RWPE2 (cell line): ENCODE measurements at places on chromosomes 11 and 22.

- DNase-seq, result no peak
Measured at GRCh38 chr11:773425-773824, 3.9 kb downstream of the GATD1 start.

- no peak for DNase-seq
Measured at GRCh38 chr11:125251956-125252355, 87.4 kb downstream of the PKNOX2 start.

DNA sequence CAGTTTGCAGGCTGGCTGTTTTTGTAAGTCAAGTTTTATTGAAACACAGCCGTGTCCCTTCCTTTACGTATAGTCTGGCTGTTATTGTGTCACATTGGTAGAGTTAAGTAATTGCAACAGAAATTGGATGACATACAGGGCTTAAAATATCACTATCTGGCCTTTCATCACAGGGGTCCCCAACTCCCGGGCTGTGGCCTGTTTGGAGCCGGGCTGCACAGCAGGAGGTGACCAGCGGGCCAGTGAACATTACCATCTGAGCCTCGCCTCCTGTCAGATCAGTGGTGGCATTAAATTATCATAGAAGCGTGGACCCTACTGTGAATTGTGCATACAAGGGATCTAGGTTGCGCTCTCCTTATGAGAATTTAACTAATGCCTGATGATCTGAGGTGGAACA, 31.7 kb downstream of the EXT2 start:
- DNase-seq, result no peak

DNA sequence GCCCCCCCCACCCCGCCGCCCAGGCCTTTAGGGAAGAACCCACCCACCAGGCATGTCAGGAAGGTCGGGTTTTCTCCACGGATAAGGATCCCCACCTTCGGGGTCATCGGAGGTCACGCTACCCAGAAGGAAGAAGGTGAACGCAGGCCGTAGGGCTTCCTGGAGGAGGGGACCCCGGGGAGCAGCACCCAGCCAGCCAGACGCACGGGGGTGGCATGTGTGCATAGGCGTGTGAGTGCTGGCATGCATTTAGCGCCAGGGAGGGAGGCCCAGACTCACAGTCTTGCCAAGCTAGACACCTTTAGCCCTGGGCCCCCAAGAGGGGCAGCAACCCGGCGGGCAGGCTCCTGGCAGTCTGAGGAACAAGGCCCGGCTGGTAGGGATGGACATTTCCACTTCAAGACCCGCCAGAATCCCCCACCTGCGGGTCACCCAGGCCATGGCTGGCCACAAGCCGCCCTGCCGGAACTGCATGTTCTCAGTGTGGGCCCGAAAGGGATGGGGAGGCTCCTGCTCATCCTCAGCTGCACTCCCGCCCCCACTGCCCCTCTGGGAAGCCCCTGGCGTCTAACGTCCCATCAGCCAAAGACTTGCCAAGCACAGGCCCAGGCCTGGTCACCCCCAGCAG, 16.7 kb upstream of the PIM3 start:
- no peak for DNase-seq

GRCh38 chr11:108501396-108501795, 3.2 kb upstream of the POGLUT3 start:
- no peak for DNase-seq

GRCh38 chr22:37234736-37235711, 9.0 kb downstream of the RAC2 start:
- peak; percentile 30 for DNase-seq

DNA sequence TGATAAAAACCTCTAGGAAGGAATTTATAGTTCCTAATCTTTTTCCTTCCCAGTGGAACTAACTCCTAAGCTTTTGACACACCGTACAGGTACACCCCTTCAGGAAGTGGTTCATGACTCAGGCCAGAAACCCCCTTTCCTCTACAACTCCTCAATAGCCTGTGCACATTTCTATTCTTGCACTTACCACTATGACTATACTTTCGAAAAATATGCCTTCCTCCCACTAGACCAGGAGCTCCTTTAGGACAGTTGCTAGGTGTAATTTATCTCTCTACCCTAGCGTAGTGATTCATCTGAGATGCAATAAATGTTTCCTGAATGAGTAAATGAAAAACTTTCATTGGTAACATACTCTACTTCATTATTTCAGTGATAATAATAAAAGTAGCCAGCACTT, 14.5 kb downstream of the MAP6 start:
- DNase-seq, result no peak

- no peak for DNase-seq
Measured at GRCh38 chr11:114215428-114215827, 80.8 kb upstream of the NNMT start.

DNA sequence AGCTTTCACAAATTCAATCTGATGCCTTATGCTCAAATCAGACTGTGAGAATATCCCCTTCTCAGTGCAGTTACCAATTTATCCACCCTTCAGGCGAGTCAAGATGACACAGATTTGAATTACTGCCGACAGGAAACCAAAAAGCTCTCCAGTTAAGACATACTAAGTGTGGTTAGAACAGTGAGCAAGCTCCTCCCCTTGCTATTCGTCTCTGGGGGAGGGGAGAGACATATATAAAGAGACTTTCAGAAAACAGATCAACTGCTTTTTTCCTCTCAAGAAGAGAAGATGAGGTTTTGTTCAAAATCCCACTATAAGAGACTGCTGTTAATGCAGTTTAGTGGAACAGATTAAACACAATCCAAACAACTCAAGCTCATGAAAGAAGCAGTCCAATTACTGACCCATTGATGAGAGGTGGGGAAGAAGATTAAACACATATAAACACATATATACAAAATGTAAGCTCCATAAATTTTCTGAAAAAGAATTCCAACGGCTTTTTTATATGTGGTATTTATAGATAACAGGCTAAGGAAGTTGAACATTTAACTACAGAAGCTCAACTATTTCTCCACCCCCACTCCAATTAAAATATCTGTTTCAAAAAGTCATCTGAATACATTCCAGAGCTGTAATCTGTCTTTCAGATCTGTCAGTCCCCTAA, 102.7 kb downstream of the MRTFA start:
- DNase-seq, result no peak

GRCh38 chr11:93542811-93543229, 371 bp downstream of the SMCO4 start:
- no peak for DNase-seq

DNA sequence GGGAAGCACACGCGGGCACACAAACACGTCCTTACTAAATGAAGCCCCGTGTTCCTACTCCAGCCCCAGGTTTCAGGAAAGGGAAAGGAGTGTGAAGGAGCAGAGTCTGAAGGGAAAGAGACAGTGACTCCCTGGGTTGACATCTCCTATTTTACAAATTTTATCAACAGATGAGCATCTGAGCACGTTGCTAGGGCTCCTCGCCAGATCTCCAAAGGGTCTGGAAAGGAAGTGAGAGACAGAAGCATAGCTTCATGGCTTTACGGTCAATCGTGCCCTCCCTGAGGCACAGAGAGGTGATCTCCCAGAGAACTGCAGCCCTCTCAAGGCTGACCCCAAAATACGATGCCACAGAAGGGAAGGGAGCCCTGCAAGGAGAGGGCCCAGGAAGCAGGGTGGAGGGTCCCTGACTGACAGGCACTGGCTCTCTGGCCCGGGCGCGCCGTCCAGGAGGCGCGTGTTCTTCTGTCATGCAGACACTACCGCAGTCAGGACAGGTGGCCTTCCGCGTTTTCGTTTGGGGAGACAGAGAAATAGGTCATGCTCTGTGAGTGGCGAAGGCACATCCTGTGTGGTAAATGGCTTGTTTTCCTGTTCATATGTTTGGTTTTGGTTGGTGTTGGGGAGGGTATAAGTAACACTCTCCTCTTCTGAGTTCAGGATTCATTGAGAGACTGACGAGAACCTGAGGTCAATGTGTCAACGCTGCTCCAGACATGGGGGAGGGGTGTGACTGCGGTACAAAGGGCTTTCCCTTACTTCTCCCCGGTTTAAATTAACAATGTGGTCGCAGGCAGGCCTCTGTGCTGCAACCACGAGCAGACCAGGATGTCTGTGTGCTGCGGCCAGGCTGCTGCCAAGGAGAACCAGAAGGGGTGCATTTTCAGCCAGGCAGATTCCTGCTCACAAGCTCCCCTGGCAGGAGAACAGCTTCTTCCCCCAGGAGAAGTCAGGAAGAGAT, 813.3 kb downstream of the OPCML start:
- DNase-seq, result no peak

- no peak for DNase-seq
Measured at GRCh38 chr22:32404021-32404420, 8.0 kb downstream of the RTCB start.

GRCh38 chr11:57735619-57736298, 5.5 kb upstream of the SELENOH start:
- no peak for DNase-seq

GRCh38 chr11:116169776-116170175, 603.0 kb downstream of the BUD13 start:
- DNase-seq, result no peak

GRCh38 chr11:132999516-132999915, 532.8 kb downstream of the OPCML start:
- no peak for DNase-seq

DNA sequence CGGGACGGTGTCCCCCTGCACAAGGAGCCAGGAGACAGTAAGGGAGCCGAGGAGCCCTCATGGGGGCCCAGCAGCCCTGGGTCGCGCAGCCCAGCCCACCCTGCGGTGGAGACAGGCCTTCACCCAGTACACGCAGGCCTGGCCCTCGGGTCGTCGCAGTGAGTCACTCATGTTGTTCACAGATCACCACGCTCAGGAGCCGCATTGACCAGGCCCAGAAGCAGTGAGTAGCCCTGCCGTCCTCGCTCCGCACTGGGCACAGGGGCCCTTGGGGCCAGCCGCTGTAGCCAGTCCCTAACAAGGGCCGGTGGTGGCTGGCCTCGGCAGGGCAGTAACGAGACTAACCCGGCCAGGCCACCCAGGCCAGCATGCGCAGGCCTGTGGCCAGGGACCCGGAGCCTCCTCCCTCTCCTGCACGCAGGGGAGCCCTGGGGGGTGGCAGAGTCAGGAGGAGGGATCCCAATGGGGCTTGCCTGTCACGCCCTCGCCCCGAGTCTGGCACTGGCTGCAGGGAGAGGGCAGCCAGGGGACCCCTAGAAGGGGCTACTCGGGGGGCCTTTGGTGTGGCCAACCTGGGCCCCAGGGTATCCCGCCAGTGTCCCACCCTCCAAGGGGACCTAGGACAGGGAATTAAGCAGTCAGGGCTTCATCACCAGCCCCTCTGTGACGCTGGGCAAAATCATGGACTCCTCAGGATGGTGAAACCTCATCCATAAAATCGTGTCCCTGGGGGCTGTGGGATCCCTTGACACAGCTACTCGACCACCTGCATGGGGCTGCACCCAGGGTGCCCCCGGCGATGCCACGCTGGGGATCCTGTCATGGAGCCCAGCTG, 10.1 kb upstream of the MRPL23 start:
- peak; percentile 61 for DNase-seq

DNA sequence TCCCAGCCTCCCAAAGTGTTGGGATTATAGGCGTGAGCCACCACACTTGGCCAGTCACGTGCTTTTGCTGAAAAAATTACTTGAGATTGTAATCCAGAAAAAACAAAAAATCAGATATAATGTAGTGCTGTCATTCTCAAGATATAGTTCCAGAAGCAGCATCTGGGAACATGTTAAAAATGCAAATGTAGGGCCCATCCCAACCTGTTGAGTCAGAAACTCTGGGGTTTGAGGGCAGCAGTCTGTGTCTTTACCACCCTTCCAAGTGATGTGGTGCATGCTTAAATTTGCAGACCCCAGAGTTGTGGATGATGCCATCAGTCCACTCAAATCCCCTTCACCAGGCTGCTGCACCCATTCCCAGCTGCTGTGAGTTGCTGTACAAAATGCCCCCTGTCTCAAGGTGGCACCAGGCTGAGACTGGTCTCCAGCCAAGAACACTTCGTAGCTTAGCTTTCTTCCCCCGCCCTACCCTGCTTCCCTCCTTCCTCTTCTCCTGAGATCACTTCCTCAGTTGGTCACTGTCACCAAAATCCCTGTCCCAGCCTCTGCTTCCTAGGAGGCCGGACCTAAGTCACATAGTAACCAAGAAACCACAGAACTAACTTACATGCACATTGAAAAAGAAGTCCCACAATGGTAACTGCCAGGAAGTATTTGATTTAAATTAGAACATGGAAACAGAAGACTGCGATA, 18.2 kb upstream of the ARRB1 start:
- DNase-seq, result no peak

GRCh38 chr11:10762913-10763421, 11.9 kb downstream of the CTR9 start:
- no peak for DNase-seq

DNA sequence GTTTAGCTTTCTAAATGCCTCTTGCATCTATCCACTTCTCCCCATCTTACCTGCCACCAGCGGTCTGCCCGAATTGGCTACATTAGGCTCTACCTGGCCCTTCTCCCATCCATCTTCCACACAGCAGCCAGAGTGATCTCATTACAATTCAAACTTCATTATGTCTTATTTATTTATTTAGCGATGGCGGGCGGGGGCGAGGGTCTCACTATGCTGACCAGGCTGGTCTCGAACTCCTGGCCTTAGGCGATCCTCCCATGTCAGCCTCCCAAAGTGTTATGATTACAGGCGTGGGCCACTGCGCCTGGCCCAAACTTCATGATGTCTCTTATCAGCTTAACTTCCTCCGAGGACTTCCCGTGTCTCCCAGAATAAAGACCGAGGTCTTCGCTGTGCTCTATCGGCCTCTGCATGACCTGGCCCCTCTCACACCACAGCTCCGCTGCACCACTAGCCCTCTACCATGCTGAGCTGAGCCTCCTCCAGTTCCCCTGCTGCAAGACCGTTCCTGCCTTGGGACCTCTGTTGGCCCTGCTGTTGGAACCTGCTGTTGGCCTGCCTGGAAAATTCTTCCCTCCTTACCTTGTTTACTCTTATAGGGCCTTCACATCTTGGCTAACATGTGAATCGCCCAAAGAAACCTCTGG, 870 bp upstream of the CTTN start:
- no peak for DNase-seq
